ENCODE measurements at places on chromosomes 6 and 20.

GRCh38 chr6:108661430-108661829, 100.7 kb downstream of the FOXO3 start:
- no peak for DNase-seq

- DNase-seq: no peak
Measured at GRCh38 chr6:37258405-37259105, 611 bp upstream of the TMEM217 start.

DNA sequence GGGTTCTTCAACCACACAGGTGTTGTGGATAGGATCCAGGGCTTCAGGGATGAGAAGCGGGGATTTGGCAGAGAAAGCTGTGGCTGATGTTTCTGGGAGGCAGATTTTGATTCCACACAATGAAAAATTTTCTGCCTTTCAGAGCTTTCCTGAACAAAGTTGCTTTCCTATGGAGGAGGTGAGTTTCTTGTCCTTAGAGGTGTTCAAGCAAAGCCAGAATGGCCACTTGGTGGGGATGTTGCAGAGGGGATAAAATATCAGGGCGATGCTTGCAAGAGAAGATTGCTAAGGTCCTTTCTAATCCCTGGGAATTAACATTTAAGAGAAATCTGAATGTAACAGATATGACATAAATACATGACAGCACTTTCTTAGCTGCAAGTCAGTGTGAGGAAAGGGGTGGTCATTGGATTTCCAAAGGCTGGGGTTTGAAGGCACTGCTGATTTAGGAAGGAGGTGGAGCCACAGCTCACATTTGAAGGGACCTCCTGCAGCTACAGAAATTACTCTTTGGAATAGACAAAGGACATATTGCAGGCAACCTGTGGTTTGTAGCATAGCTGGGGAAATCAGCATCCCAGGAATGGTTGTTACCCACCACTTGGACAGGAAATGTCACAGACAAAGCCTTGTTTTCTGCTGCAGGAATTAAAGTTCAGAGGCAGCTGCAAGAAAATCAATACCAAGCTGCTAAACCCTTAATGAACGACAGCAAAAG, 271.1 kb upstream of the CHD6 start:
- no peak for DNase-seq

DNA sequence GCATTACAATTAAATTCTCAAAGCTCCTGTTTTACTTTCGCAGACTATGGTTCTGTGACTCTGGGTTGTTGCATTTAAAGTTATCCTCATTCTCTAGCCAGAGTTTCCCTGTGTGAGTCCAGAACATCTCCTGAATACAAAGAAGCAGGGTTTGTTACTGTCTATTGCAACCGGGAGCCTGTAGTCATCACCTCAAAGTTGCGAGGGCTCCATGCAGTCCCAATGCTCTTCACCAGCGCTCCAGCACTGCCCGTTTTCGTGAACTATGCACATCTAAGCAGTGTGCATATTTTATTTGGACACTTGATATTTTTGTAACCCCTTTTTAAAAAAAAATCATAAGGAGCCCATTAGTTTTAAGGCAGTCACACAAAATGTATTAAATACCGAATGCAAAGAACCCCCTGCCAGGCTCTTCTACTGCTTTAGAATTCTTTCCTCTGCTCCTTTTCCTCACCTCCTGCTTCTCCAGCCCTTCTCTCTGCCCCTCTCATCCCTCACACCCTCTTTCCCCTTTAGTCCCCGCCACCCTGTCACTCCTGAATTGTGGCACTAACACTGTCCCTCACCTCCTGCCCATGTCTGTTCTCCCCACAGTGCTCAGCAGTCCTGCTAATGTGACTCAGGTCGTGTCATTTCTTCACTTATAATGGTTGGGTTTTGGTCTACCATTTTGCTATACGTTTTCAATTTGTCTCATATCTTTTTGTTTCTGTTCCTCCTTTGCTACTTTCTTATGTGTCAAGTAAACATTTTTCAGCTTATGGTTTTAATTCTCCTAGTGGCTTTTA, 1.1 kb upstream of the HLA-C start:
- no peak for DNase-seq

GRCh38 chr6:159919011-159919511, 28.3 kb downstream of the MAS1 start:
- DNase-seq: no peak

DNA sequence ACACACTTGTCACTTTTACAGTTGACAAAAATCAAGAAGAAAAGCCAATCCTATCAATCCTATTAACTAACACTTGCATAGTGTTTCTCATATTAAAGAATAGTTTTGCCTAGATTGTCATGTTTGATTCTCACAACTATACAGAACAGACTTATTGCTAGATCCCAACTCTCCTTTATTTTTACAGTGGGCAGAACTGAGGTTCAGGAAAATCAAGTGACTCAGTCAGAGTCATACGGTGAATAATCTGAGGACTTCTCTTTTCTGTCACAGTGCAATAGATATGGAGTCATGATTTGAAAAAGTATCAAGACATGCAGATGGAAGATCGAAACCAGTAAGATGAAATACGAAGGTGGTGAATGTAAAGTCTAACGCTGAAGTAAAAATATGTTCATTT, 195.1 kb upstream of the CITED2 start:
- no peak for DNase-seq

GRCh38 chr20:1625083-1625690, 5.4 kb upstream of the SIRPB1 start:
- no peak for DNase-seq

GRCh38 chr20:5128886-5129285, 2.1 kb downstream of the CDS2 start:
- no peak for DNase-seq

- no peak for DNase-seq
Measured at GRCh38 chr6:21739838-21740237, 146.3 kb downstream of the SOX4 start.

DNA sequence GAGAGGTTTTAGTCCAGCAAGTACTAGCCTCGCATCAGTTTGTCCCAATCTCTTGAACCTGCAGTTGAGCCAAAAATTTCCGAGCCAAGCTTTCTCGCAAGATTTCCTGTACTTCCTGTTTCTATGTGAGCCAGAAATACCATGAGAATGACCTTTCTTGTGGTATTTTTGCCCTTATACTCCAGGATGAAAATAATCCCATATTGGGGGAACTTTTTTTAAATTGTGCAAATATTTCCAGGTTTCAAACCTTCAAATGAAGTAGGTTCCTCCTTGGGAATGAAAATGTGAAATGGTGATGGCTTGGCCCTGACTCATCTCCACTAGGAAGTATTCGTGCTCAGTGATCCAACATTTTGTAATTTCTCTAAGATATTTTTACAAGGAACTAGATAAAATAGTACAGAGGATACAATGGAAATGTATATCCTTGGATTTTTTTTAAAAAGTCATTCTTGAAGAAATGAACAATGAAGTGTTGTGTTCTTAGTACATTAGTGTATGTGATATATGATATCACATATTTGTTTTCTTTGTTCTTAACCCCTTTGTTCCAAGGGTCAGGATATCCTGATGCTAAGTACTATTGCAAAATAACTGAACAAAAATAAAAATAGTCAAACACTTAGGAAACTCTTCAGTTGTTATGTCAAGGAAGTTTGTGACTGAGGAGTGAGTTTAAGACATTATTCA, 184.0 kb downstream of the PDE7B start:
- no peak for DNase-seq

- peak; percentile 65 for DNase-seq
Measured at GRCh38 chr6:161373905-161374451, 100.1 kb upstream of the AGPAT4 start.

- no peak for DNase-seq
Measured at GRCh38 chr20:61963885-61964674, 101.6 kb downstream of the TAF4 start.

- DNase-seq: no peak
Measured at GRCh38 chr6:168279403-168279935, 40.1 kb downstream of the DACT2 start.

DNA sequence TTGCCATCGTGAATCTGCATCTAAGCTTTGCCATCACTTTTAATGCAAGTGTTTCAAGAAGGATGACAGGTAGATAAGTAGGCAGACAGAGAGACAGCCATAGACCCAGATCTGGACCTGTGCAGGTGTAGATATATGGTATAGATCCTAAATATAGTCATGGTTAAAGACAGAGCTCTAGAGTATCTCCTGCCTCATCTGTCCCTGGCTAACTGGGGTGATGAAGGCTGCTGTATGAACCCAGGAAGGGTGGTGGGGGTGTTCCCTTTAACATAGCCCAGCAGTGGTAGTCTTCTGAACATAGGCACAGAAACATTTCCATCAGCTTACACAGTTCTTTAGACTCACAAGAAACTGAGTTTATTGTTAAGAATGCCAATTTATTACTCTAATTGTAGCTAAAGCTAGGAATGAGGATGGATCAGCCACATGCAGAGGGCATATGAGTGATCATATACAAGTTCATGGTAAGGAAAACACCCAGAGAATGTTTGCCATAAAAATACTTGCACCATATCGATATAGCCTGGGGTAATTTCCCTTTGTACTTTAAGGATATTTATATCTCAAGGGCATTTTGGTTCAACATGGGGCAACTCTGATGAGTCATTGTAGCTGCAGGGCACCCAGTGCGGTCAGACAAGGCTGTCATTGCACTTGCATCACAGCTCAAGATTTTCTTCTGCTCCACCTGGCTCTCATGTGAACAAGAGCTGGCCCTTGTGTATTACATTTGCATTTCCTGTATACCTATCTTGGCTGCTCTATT, 587.2 kb downstream of the EPM2A start:
- no peak for DNase-seq
